ENCODE measurements at places on chromosomes 4 and X.

DNA sequence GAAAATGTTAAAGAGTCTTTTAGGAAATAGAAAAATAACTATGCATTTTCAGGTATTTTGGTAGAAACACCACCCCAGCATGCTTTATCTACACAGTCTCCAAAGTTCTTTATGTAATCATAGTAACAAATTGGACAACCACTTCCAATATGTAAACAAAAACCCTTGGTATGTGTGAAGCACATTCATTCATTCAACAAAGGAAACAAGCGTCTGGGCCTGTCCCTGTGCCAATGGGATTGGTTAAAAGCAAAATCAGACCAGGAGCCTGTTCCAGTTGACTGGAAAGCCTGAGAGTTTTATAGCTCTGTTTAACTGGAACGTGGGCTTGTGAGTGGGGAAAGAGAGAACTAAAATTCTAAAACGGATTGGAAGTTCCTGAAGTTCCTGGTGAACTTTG, 41.3 kb upstream of the TENM3 start:
- no peak for DNase-seq

GRCh38 chrX:121496966-121497365, 449.6 kb downstream of the GLUD2 start:
- DNase-seq = no peak

DNA sequence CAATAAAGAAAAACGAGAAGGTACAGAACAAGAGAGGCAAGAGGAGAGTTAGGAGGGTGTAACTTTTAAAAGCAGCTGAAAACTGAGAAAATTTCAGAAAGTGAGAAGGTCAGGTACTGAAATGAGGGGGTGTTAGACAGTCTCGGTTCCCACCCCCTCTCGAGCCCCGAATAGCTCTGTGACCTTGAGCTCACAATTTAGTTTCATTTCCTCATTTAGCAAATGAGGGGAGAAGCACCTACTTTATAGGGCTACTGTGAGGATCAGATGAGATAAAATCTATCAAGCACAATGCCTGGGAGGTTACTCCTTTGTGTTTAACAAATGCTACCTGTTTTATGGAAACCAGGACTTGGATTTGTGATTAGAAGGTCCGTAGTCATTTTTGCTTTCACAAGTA, 4.9 kb downstream of the UGT8 start:
- DNase-seq = no peak

DNA sequence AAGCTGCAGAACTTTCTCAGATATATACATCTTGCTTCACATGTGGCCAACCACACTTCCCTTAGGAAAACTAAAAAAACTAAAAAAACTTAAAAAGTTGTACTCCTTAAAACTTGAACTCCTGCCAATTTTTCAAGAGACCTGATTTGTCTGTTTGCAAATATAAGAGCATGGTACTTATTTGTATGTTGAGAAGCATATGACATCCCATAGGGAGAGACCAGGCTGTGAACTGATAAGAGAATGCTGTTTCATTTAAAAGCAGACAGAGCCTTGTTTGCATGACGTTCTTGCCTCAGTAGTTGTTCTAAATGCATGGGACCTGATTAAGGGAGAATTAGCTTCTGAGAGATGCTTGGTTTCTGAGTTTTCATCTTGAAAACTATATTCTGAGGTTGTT, 169.9 kb downstream of the GPC3 start:
- no peak for DNase-seq

DNA sequence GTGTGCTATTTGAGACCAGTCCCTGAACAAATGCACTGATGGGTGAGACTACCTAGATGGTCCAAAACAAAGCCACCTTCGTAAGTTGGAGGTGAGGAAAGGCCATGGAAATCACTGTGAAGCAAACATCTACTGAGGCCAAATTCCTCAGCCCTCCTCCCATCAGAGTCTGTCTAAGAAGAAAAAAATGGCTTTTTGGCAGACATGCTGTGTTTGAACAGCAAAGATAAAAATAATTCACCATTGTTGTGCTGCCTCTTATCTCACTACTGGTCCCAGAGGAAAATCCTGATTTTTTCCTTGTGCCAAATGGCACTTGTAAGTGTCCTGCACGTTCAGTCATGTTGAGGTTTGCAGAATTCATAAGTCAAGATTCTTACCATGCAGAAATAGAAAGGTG, 7.9 kb downstream of the MAGEB18 start:
- DNase-seq = no peak

DNA sequence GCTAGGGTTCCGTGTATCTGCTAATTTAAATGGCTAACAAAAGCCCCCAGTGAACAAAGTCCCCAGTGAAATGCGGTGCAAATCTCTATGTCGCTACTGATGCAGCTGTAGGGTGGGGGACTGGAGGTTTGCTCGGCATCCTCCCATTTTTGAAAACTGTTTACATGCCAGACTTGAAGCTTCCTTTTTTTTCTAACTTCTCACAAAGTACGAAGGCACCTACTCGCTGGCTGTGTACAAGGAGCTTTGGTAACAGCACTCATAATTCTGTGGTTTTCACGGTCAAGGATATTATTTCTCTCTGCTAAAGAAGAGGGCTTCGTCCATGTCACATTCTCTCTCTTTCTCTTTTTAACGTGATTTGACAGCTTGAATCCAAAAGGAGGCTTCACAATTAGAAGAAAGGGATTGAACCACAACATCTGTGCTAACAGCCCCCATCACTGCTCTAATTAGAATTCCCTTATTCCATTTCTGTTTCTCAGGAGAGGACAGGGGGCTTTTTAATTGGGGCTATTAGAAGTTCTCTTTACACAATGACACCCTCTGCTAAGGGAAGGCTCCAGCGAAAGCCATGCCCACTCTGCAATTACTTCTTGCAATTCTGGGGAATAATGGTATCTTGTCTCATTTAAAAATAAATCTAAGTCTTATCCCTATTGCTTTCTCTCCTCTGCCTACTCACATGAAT, 46.7 kb downstream of the TMEM156 start:
- DNase-seq = no peak

DNA sequence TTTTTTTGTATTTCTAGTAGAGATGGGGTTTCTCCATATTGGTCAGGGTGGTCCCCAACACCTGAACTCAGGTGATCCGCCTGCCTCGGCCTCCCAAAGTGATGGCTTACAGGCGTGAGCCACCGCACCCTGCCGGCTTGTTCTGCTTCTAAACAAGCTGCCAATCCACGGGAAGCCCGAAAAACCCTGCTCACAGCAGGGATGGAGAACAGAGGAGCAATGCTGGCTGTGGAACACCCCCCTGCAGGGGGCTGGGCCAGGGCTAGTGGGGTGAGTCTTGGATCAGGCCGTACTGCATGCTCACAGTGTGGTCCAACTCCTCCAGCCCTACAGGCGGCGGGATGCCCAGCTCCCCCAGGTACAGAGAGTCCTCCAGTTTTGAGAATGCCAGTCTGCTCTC, 38.1 kb upstream of the ARHGAP6 start:
- no peak for DNase-seq

GRCh38 chr4:77145842-77146185, 11.2 kb upstream of the CCNG2 start:
- no peak for DNase-seq

- DNase-seq = no peak
Measured at GRCh38 chrX:85037114-85037513, 33.4 kb downstream of the APOOL start.

DNA sequence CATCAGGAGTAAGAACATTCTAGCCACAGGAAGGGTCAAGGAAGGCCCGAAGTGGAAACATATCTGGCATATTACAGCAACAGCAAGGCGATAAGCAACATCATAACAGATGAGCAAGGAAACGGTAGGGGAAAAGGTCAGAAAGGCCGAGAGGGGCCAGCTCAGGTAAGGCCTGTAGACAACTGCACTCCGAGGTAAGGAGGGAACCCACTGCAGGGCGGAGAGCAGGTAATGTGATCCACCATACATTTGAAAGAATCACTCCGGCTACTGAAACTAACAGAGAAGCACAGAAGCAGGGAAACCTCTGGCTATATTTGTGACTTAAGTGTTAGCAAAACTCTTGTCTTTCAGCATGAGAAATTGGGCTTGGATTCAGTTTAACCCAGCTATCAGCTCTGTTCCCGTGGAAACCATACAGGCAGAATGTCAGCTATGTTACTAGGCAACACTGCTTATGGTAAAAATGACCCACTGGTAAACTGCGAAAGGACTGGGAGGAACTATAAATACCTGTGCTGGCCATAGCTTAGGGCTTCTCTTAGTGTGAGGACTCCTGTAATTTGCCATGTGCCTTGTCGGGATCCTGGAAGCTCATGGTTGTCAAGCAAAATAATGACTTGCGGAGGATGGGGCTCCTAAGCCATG, 31.0 kb downstream of the FRYL start:
- DNase-seq = no peak

DNA sequence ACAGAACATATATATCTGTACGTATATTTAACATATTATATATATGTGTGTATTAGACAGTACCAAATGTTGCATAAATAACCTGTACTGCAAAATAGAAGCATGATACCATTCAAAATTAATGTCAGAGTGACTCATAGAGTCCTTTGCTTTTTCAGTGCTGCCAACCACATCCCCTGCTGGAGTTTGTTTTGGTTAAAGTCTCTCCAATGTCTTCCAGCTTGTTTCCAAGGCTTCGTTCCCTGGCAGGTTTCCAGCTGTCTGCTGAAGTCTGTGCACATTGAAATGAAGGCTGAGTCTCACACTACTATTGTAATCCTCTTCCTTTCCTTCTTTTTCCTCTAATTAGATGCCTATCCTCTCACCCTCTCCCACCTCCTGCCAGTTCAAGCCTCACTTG, 14.9 kb downstream of the NRK start:
- DNase-seq = no peak

- no peak for DNase-seq
Measured at GRCh38 chr4:137367620-137368019, 164.7 kb downstream of the PCDH18 start.

DNA sequence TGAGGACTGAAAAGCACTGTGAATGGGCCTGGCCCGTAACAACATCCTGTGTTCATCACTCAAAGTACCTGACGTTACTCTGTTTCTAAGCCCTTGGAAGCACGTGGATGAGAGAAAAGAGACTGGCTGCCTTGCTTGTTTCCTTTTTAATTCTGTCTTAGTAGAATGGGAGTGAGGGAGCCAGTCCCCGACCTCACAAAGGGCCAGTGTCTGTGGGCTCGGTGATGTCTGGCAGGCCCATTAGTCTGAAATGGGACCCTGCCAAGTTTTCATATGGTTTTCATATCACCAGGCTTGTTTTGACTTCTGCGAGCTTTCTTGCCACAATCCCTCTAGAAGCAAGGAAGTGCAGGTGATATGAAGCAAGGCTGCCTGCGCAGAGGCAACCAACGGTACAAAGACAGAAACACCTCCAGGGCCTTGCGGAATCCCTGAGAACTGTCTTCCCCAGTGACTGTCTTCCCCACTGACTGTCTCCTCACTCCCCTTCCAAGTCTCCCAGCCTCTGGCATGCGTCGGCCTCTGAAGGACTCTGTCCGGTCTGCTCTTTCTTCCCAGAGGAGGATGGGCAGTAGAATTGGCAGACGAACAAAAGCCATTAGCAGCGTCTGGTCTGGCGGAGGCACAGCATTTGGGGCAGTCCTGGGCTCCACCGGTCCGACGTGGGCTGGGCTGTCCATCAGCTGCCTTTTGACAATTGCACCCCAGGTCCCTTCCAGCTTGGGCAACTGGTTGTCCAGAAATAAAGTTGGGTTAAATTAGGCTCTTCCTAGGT, 20.2 kb upstream of the RASL11B start:
- DNase-seq = peak; percentile 8

DNA sequence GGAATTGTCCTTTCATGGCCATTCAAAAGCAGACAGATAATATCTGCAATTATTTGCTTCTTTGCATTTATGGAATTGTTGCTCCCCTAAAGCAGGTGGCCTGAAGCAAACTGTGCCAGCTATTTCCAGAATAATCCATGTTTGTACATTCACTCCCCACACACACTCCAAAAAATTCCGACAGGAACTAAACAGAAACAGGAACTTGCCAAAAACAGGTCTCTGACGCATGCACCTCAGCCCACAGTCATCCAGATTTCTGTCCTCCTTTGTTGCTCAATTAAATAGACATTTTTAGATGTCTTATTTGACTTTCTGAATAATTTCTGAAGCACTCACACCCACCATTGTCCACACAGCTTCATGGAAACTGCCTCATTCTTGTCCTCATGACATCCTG, 71.5 kb upstream of the EDNRA start:
- no peak for DNase-seq

DNA sequence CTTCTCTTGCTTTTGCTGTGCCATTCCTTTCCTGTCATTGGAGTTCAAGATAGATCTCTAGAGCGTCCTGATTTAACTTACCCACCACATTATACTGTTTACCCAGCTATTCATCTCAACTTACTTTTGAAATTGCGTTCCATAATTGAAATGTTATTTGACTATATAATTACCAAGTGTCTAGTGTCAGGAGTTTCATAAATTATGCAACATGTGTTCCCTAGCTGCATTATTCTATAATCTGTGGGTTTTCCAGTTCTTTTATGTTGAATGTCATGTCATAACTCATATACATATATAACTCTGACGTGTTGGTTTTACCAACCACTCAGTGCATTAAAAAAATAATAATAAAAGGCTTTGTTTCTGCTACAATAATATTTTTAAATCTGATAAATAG, 285.9 kb upstream of the ARSJ start:
- DNase-seq = no peak

- no peak for DNase-seq
Measured at GRCh38 chrX:74465424-74465823, 44.1 kb downstream of the SLC16A2 start.

Data from caudate nucleus (tissue), 63 donors.